ENCODE measurements at places on chromosomes 7 and 10. TPM values are rescaled to one million over a fixed set of nuclear protein-coding genes. Genes with fewer than 3 reads are reported as not detected.

GRCh38 chr10:102642736-102643335 lies 1.4 kb upstream of the TRIM8 start:
- DNase-seq, result peak; percentile 62

GRCh38 chr7:93350338-93350737 lies 118.2 kb downstream of the VPS50 start:
- DNase-seq, result no peak

DNA sequence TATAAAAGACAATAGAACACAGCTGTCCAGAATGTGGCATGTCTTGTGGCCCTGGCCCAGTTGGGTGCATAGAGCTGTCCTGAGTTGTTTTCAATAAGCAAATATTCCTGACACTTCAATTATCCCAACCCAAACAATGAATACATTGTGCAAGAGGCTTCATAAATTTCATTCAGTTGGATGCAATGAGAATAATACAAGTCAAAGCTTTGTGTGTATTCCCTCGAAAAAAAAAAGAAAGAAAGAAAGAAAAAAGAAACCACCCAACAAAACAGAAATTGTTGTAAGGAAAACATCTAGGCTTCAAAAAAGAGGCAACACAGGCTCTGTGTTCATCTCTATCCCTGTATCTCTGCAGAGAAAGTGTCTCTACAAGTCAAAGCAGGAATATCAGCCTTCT lies 138.7 kb upstream of the ADO start:
- DNase-seq, result no peak

DNA sequence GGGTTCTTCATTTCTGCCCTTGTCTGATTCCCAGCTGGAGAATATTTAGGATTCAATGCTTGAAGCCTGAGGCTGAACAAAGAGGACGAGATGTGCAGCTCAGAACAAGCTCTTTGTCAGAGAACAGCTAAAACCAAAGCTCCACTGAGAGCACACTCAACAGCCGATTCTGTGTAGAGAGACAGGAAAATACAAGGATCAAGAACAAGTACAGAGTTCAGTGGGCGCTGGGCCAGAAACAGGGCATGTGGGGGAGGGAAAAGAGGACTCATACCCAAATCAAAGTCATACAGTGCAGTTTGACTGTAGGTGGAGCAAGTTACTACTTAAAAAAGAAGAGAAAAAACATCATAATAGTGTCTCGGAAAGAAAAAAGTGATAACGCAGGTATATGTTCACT lies at the start of gene AGMO:
TSS of gene AGMO (minus strand) at position 181 of the 400 bp plus-strand sequence.
- DNase-seq, result peak; percentile 37

GRCh38 chr10:31782701-31783100 lies 145.9 kb downstream of the ARHGAP12 start:
- DNase-seq, result peak; percentile 26

DNA sequence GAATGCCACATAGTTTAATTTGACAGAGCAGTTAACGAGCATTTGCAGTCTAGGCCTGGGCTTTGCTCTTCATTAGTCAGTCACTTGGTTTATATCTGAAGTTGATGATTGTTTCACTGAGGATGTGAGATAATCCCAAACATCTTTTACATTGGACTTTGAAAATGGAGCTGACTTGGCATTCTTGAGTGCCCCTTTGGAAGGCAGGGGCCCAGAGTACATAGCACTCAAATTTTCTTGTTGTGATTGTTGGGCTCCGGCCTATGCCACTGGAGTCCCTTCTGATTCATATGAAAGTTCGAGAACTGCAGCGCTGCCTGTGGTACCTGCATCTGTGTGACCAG lies 21.9 kb downstream of the DNAJB6 start:
- DNase-seq, result no peak

DNA sequence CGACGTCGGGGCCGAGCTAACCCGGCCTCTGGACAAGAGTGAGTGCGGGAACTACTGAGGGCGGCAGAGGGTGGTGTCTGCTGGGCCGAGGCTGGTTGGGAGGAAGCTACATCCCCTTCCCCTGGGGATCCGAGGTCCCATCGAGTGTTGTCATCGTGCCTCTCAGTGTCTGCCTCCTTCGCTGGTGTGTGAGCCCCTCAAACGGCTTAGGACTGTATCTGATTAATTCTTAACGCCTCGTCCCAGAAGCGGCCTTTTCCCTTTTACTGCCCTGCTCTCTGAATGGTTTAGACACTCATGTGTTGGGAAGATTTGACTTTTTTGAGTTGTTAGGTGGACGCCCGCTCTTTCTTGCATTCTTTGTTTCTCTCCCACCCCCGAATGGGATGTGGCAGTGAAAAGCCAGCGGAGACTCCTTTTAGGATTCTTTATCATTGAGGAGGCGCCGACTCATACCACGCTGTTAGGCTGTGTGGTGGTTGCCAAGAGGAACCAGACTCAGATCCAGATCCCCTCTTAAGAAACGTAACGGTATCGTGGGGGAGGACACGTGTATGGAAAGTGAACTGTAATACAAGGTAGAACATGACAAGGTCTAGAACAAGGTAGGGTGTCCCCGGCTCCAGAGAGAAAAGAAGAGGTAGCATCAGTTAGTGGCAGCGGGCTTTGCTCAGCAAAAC lies 631 bp downstream of the SUPV3L1 start:
- no peak for DNase-seq

- DNase-seq, result peak; percentile 9
Observed at GRCh38 chr7:138167222-138167621, 91.0 kb downstream of the AKR1D1 start.

GRCh38 chr10:101708073-101708472 lies 13.1 kb upstream of the FBXW4 start:
- no peak for DNase-seq

- DNase-seq, result no peak
Observed at GRCh38 chr7:18558503-18558902, 63.0 kb downstream of the HDAC9 start.

Gene SVOPL
- not detected for total RNA-seq

DNA sequence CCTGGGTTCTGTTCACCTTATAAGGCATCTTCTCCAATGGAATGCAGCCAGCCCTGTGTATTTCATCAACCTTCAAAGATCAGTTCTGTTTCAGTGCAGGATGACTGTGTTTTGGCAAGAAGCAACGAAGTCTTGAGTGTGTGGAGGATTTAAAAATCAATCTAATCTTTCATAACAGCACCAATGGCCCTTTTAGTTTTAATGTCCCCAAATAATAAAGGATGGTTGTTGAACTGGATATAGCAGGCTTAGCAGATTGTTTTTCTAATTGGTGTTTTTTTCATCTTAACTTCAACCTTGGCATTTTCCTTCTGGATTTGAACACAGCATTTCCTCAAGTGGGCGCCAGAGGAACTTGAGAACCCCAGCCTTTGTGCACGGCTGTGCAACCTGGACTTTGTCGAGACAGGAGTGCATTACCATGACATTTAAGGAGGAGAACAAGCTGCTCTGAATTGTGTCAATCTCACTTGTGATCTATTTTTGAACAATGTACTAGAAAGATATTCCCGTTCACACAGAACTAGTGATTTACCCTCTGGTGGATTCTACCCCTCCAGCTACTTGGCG lies 313.3 kb upstream of the AKR1E2 start:
- peak; percentile 54 for DNase-seq

DNA sequence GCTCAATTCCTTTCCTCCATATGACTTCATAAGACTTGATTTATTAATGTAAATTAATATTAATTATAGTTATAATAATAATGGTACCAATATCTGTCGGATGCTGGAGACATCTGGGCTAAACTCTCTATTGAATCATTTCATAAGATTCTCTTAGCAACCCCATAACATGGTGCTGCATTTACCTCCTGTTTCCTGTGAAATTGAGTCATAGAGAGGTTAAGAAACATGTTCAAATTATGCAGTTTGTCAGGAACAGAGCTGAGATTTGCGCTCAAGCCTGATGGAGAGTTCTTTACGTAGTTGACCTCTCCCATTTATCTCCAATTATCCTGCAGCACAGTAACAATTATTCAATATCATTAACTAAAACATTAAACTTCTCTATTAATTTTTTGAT lies 621.8 kb upstream of the FZD8 start:
- DNase-seq, result no peak

DNA sequence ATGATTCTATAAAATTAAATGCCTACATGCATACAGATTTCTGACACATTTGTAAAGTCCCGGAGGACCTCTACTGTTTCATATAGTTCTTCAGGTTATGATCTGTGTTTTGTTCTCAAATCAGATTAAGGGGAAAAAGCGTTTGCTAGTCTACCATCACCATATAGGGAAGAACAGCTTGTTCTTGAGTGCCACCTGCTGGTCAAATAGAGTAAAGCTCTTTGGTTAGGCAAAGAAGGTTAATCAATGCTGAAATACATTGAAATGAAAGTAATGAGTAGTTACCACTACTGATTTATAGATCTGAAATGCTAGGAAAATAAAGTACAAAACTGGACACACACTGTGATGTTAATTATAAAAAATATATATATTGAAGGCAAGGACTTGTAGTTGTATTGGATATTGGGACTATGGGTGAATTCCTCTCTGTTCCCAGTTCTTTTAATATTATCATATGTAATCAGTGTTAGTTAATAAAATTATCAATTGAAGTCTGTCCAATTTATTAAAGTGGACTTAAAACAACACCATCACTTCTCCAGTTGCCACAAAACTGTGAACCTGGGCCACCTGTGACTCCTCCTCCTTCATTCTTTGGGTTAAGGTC lies 72.6 kb upstream of the PDLIM1 start:
- peak; percentile 71 for DNase-seq

DNA sequence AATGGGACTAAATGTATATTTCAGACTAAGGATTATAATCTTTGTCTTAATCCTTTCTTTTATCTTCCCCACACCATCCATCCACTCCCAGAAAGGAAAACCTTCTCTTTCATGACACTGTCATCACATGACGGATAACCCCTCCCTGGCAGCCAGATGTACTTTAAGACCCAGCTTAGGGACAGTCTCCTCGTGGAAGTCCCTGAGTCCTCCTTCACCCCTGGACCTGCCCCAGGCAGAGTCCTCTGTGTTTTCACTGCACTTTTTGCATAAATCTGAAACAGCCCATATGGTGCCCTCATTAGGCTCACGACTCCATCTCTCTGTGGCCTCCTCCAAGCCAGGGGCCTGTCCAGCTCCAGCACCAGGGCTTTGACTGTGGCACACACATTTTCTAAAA lies 16.0 kb downstream of the NRAP start:
- DNase-seq, result no peak

DNA sequence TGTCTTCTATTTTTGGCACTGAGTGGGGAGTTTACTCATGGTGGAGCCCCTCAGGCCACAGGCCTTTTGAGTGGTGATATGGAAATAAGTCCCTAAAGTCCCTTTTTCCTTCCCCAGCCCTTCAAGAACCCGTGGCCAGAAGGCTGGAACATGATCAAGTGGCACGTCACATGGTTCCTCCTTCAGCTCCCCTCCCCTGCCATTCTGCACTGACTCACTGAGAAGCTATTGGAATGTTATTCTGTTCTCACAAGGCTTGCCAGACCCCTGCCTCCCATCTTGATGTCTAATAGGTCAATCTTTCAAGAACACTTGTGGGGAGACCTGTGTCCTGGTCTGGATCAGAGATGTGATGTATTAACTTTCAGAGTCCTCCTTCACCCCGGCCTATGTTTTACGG lies 279.8 kb downstream of the SEC23IP start:
- DNase-seq, result no peak

DNA sequence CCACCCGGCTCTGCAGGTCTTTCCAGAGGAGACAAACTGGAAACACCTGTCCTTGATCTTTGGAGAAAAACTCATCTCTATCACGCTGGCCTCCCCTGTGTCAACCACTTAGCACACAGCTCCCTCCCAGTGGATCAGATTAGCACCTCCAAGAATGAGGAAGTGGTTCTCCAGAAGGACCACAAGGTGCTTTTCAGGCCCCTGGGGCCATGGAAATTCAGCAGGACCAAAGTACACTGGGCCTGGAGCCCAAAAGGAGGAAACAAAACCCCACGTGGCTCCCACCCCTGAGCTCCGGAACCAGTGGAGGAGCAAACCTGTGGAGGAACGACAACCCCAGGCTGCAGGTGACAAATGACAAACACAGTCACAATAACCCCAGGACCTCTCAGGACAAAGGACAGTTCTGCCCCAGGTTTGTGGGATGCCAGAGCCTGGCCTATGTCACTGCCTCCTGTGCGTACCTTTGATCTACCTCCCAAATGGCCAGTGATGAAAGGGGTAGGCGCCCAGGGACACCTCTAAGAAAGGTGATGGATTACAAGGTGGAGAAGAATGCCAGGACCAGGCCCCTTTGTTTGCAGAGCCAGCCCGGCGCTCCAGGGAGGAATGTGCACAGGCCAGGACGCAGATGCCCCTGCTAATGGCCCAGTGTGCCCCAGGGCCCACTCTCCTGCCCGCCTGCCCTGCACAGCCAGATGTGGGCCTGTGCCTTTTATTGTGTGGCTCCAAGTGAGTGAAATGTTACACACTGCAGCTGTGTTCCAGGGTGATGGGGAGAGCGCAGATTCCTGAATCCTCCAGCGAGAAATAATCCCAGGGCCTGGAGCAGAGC lies 5.7 kb downstream of the TNS3 start:
- no peak for DNase-seq

GRCh38 chr10:70843776-70844489 lies 28.2 kb downstream of the SGPL1 start:
- no peak for DNase-seq

DNA sequence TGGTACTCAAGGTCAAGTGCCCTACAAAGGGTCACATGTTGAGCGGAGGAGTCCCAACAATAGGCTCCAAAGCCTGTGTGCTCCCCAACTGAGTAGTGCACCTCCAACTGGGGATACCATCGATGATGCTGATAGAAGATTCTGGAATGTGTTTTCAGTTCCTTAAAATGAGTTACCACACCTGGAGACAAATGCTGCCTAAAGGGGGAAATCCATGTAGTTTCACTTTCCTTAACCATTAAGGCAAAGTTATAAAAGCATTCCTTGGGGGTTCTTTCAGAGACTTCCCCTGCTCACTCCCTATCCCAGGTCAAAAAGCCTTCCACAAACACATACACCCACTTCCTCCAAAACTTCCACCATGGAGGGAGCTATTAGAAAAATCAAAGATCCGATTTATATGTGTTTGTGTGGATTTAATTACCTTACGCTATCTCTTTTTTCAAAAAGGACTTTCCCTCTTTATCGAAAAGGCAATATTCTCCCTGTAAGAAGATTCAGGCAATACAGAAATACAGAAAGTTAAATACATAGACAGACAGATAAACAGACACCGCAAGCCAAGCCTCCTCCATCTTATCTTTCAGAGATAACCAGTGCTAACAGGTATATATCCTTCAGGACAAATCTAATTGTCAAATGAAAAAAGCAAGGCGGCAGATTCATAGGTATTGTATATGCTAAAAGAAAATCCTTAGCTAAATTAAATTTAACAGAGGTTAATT lies 135.9 kb upstream of the ASAH2 start:
- DNase-seq, result no peak

DNA sequence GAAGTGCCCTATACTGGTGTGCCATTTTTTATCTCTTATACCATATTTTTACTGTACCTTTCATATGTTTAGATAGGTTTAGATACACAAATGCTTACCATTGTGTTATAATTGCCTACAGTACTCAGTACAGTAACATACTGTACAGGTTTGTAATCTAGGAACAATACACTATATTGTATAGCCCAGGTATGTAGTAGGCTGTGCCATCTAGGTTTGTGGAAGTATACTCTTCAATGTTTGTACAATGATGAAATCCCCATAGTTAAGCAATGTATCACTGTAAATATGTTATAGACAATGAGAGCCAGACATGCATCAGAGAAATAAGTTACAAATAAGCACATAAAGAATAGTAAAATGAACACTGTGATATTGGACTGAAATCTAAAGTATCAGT lies 109.1 kb downstream of the IQUB start:
- no peak for DNase-seq

All from endothelial cell of umbilical vein (primary cell).